CD4-positive, alpha-beta T cell treated with Interleukin-1 beta for 1 hour (primary cell): ENCODE measurements at places on chromosomes 2 and 18.

- DNase-seq, result no peak
Observed at GRCh38 chr2:145314119-145314633, 794.3 kb upstream of the ZEB2 start.

DNA sequence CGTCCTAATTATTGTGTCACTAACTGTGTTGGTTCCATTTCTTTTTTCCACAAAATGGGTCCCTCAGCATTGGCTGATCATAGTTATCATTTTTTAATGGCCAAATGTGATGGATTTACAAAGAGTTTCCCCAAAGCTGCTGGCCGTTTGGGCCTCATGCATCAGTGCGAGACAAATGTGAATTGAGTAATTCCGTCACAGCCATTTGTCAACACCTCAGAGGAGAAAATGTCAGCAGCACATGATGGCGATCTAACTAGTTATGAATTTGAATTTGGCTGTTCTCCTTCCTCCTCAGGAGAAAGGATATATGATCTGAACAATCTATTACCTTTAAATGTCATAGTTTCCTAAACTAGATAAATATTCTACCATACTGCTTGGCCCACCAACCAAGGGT lies 54.9 kb upstream of the SP3 start:
- DNase-seq, result no peak

DNA sequence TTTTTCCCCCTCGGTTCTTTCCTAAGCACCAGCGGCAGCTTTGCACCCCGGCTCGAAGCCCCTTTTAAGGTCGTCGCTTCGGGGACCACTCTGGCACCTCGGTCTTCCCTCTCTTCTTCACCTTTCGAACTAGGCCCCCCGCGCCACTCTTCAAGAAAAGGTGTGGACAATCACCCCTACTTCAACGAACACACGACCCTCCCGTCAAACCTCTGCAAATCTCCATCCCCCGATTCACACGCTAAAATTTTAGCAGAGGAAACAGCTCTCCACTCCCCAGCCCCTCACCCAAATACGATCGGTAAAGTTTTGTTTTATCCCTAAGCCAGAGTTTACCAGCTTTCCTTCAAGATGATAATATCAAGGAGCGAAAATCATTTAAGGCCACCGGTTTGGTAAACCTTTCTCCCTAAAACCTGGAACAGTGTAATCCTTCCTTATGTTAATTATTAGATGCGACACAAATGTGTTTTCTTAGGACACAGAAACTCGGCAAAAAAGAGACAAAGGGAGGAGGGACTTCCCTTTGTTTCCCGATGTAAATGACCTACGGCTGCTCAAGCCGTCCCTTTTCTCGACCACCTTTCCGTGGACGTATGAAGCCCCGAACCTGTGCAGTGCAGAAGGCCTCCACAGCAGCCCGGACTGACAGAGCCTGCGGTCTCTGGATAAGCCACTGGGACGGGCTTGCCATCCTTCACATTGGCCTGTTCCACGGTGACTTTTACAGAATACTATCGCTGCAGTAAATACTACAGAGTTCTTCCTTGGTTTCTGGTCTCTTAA lies 85.2 kb downstream of the RBMS1 start:
- no peak for DNase-seq

GRCh38 chr2:16049406-16049805 lies 109.1 kb downstream of the MYCN start:
- DNase-seq, result no peak

DNA sequence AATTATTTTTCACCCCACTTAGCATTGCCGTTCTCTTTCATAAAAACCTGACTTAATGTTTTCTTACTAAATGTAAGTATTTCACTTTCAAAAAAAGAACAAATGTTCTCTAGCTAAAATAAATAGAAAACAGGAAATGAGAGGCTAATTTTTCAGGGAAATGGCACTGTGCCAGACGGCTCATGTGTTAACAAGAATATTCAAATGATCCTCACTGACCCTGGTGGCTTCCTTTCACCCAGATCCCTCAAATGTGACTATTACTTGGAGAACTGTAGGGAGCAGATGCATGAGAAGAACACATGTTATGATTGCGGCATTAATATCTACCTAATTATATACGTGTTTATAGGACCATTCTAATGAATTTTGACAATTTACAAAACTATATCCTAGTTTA lies 827.7 kb downstream of the SOCS6 start:
- no peak for DNase-seq

- no peak for DNase-seq
Observed at GRCh38 chr2:233966388-233966787, 49.2 kb downstream of the TRPM8 start.

- DNase-seq, result no peak
Observed at GRCh38 chr2:200791905-200792304, 19.8 kb upstream of the BZW1 start.

DNA sequence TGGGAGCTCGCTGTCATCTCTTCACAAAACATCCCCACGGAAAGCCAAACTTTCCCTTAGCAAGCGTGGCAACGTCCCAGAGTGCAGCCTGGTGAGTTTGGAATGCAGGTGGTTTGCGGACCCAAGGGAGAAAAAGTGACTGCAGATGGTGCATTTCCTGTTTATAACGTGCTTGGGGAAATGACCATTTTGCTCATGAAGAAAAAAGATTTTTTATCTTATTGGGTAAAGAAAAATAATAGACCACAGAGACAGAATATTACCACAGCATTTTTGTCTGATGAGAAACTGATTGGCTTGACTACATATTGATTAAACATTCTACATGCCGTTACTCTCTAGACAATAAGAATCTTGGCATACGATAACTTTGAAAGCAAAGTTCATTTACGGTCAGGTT lies 136.5 kb downstream of the COPS8 start:
- DNase-seq, result no peak

GRCh38 chr2:74094291-74094690 lies 53.4 kb downstream of the BOLA3 start:
- no peak for DNase-seq

GRCh38 chr2:7146151-7146550 lies 228.9 kb downstream of the RNF144A start:
- DNase-seq, result no peak

GRCh38 chr2:16058256-16058655 lies 117.9 kb downstream of the MYCN start:
- no peak for DNase-seq

DNA sequence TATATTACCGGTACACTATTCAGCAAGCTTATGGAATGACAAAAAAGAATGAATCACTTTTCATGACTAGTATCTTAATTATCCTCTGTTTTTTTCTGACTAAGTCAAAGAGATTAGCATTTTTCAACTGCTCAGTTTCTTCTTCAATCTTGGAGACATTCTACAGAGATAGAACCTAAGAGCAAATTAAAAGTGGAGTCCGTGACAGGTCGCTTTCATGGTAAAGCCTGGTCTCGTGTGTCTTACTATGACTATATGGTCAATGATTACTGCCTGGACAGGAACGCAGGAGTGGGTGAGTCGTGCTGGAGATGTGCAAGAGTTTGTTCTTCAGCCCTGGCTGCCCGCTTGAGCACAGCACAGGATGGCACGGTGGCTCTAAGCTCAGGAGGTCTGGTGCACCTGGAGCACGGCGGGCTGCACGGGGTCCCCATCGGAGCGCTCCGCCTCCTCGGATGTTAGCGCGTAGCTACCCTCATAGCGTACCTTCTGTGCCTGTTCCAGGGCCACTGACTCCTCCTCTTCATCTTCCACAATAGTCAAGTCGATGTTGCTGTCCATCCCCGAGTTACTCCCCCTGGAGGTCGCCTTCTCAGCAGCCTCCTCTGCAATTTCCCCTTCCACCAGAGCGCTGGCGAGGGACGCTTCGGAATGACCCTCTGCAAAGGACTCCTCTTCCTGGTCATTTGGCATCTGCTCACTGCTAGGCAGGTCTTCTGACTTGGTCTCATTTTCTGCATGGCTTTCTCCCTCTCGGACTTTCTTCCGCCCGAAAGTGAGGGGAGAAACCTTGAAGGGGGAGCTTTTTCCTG lies 11.1 kb downstream of the CAVIN2 start:
- no peak for DNase-seq

DNA sequence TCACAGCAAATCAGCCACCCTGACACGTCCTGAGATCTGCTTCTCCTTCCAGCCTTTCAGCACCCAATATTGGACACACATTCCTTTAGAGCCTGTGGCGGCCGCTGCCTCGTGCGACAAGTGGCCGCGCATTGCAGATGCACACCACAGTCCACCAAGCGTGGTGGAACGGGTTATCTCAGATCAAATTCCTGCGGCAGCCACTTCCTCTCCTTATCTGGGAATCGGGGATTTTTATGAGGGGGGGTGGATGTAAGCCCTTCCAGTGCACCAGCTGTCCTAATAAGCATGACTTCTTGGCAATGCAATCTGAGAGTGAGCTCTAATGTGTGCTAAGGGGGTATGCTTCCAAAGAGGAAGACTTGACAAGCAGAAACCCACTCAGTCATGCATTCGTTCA lies 18.3 kb upstream of the BMP10 start:
- DNase-seq, result no peak

DNA sequence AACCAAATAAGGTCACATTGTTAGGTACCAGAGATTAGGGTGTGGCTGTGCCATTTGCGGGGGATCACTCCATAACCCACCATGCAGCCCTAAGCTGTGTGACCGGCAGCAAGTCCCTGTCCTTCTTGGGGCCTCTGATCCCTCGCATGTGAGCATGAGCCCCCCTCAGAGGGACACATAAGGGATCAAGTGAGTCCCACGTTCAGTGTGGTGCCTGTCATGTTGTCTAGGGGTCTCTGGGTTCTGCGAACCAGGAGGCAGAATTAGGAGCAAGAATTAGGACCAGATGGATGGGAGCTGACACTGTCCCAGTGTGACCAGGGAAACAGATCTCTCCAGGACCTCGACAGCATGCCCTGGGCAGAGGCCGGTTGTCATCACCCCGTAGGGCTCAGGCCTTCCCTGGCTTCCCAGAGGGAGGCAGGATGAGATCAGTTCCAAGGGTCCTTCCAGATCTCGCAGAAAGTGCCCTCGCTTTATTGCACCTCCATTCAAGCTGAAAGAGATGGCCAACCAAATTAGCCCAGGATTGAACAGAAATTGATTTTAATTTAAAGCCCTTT lies 113.2 kb upstream of the OTOS start:
- no peak for DNase-seq

DNA sequence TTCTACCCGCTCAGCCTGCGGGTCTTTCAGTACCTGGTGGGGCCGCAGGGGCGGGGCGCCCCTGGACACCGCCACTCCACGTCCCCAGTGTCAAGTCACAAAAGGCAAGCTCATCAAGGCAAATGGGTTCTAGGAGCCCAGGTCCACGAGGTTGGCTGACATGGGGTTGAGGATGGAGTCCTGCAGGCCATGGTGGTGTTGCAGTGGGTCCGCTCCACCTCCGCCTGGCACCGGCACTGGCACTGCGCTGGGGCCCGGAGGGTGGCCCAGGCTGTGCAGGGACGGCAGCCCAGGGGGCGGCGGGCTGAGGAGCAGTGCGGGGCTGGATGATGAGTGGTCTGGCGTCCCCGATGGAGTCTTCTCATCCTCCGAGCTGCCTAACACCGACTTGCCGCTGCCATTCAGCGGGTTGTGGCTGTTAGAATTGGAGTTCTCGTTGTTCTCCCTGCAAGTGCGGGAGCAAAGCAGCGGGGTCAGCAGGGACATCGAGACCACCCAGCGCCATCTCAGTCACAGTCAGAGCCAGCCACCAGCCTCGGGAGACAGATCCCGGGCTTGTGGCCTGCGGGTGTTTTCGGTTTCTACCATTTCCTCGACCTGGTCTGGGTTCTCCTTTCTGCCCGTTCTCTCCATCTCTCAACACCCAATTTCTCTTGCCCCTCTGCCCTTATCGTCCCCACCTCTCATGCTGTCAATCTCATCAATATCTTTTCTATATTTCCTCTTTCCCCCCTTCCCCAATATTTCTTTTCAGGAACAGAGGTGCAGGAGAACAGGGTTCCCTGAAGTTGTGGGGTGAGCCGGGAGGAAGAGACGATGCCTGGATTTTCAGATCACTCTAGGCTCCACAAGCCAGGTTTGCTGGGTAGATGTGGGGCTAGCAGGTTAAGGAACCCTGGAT lies 3.0 kb downstream of the SIX2 start:
- no peak for DNase-seq

- DNase-seq, result no peak
Observed at GRCh38 chr18:64253222-64253621, 104.3 kb upstream of the LINC00305 start.

DNA sequence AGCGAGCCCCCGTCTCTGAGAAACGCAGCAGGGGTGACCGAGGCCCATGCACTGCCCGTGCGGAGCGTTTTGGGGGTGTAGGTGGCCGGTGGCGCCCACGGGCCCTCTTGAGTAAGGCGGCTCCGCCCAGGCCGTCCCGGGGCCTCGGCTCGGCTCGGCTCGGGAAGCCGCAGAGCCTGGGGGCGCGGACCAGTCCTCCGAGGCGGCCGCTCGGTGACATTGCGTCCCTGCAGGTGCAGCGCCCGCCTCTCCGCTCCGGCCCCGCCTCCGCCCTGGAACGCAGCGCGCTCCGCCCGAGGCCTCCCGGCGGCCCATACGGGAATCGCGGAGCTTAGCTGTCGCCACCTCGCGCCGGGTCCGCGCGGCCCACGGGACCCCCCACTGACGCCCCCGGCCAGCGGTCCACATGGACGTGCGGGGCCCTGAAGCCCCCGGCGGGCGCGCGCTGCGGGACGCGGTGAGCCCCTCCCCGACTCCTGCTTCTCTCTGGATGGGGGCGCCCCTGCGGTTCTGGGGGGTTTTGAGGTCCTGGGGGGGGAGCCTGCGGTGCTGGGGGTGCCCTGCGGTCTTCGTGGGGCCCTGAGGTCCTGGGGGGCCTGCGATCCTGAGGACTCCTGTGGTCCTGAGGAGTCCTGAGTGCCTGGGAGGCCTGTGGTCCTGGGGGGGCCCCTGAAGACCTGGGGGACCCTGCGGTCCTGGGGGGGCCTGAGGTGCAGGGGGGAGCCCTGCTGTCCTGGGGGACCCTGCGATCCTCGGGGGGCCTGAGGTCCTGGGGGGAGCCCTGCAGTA lies at the start of gene HSBP1L1:
Gene HSBP1L1 (plus strand): TSS at position 314 of the 789 bp plus-strand sequence. CDS start 93 bp downstream, at position 407.
- DNase-seq, result peak; percentile 68

GRCh38 chr2:136433261-136433660 lies 315.3 kb upstream of the CXCR4 start:
- DNase-seq, result no peak

DNA sequence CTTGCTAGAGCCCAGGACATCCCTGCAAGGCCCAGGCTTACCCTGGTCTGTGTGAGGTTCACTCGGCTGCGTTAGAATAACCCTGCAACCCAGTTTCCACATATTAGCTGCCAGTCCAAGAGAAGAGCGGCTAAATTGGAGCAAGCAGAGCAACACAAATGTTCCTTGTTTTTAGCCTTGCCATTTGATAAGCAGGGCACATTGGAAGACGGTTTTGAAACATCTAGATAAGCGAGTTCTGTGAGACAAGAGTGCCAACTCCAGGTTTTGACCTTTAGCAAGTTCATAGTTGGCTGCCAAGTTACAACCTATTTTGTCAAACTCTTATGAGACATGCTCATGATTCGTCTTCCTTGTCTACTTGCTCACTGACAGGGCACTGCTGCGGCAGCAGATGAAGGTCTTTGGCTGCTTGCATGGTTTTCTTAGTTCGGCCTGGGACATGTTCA lies 23.5 kb downstream of the DPP4 start:
- no peak for DNase-seq

GRCh38 chr18:36153203-36153602 lies 23.5 kb downstream of the ELP2 start:
- DNase-seq, result no peak

- DNase-seq, result no peak
Observed at GRCh38 chr18:9802175-9803062, 83.4 kb upstream of the TXNDC2 start.
